CD8-positive, alpha-beta T cell (primary cell): ENCODE measurements at places on chromosomes 13 and 19.

DNA sequence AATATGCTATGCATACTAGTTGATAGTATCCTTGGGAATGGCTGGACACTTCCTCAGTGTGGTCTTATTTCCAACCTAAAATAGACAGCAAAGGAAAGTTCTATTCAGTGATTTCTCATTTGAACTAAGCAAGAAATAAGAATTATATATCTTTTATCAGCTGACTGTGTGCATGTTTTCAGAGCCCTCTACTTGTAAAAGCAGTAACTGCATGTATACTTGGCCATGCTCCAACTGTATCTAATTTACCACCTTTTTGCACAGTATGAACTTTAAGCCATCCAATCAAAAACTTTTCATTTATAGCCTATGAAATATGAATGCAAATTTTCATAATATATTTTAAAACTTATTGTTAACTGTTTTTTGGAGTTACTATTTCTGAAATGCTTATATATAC is 136.4 kb upstream of the PCDH9 start:
- DNase-seq = no peak

DNA sequence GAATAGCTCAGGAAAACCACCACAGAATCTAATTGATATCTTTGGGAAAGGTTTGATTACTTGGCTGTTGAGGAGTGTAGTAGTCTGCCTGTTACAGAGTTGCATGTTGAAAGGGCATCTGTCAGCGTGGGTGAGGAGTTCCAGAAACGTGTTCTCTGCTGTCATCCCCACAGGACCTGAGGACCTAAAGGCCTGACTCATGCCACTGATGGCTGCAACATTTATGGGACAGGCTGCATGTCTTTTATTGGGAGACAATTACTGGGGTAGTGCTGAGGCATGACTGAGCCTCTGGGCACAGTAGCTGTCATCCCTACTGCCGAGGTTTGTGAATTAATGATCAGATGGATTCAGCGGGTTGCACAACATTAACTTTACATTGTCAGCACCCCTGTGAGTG is 525.9 kb downstream of the GPC6 start:
- no peak for DNase-seq

DNA sequence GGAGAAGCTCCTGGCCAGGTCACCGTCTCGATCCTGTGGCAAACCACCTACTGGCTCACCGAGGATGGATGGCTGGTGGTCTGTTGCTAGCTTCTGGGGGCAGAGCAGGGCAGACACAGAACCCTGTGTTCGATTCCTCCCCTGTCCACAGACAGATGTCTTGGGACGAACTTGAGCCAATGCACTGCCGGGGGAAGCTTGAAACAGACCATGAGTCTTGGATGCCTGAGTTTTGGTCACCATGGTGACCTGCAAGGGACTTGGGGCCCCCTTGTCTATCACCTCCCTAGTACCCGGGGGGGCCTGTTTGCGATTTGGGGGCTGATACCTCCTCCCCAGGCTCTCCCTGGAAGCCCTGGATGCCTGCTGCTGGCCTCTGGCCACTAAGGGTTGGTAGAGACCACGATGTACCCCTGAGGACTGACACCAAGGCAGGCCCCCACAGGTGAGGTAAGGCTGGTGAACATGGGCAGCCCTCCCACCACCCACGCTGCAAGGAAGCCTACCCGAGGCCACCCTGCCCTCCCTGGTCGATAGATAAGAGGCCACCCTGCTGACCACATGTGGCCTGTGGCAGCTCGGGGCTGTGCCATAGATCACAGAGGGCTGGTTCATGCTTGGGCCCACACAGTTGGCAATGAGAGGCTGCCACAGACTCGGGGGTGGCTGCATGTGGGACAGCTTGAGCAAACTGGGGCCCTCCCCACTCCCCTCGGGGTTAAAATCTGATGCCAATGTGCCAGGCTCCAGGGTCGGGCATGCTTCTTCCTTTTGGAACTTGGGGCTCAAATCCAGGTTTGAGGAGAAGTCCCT is 10.7 kb downstream of the IQCN start:
- no peak for DNase-seq

GRCh38 chr13:20719783-20720182 is 16.3 kb downstream of the IL17D start:
- no peak for DNase-seq

DNA sequence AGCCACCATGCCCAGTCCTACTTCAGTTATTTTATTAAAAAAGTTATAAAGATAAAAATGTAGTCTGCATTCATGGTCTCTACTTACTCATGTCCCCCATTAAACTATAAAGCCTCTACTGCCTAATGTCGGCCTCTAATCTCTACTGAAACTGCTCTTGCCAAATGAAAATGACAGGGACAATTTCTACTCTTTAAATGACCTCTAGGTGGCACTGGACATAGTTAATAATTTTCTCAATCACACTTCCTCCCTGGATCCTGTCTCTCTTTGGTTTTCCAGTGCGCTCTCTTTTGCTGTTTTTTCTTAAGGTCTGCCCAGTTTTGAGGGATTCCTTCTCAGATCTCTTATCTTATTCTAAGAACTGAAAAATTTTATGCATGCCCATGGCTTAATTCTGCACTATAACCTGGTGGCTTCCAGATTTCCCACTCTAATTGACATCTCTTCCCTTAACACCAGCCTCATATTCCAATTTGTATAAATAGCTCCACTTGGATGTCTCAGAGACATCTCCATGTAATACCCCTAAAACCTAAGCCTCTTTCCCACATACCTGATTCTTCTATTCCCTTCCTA is 54.3 kb downstream of the MTMR6 start:
- no peak for DNase-seq

- no peak for DNase-seq
Observed at GRCh38 chr13:48920730-48921129, 55.0 kb upstream of the FNDC3A start.

- no peak for DNase-seq
Observed at GRCh38 chr13:79631051-79631659, 150.2 kb downstream of the NDFIP2 start.

- no peak for DNase-seq
Observed at GRCh38 chr13:111411151-111411858, 90.9 kb downstream of the TEX29 start.

GRCh38 chr19:41159881-41160280 is 33.1 kb upstream of the CYP2S1 start:
- no peak for DNase-seq

DNA sequence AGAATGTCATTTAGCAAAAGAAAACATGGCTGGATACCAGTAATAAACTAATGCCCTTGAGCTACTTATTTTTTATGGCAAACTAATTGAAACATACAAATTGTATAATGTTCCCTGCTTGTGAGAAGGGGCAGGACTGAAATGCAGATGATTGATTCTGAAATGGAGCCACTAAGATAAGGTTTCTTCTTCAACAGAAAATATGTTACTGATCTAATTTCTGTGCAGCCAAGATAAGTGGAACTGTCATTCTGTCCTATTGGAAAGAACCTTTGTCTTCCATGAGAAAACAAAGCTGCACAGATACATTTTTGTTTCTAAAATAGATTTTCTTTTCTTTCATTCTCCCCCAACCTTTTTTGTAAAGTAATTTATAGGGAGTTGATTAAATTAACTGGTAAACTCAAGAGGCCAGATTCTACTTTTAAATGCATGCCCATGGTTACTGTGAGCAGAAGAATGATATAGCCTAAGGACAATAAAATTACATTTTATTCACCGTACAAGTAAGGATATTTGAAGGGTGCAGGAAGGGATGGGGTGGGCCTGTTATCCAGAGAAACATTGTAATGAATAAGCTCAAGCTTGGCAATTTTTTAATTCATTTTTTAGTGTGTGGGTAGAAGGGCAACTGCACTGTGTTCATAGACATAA is 39.9 kb downstream of the STARD13 start:
- DNase-seq = no peak

DNA sequence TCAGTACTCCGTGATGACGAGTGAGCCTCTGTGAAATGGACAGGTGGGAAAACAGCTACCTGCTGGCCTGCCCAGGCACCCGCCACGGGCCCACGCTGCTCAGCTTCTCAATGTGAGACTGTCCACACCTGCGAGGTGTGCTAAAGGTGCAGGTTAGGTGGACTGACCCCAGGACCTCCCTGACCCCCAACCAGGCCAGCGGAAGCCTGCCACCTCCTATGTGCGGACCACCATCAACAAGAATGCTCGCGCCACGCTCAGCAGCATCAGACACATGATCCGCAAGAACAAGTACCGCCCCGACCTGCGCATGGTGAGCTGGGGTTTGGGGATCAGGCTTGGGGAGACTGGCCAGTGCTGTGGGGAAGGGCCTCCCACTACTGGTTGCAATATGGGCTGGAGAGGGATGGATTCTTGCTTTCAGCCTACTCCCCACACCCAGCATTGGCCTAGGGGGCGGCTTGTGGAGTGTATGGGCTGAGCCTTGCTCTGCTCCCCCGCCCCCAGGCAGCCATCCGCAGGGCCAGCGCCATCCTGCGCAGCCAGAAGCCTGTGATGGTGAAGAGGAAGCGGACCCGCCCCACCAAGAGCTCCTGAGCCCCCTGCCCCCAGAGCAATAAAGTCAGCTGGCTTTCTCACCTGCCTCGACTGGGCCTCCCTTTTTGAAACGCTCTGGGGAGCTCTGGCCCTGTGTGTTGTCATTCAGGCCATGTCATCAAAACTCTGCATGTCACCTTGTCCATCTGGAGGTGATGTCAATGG is 2.2 kb downstream of the RPL28 start:
- DNase-seq = no peak

- DNase-seq = no peak
Observed at GRCh38 chr13:33480561-33480960, 195.0 kb upstream of the STARD13 start.

DNA sequence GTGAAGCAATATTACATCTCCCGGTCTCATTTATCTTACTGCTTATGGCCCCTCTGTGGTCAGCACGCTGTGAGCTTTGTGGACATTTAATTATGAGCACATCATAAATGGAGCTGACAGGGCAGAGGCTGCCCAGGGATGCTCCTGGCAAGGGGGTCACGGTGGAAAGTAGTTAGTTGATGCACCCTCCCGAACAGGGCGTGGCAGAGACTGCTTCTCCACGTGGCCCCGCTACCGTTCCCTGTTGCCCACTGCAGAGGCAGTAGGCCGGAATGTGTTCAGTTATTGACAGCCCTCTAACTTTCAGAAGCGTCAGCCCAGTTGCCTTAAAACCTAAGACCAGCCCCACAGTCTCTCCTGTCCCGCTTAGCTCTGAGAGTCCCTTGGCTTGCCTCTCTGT is 180.3 kb upstream of the ZNF507 start:
- no peak for DNase-seq

- DNase-seq = peak; percentile 79
Observed at GRCh38 chr19:49677231-49677900, at the start of gene PRMT1. Gene PRMT1 (plus strand): TSS chr19:49677271. CDS start chr19:49677281, 10 bp downstream.

DNA sequence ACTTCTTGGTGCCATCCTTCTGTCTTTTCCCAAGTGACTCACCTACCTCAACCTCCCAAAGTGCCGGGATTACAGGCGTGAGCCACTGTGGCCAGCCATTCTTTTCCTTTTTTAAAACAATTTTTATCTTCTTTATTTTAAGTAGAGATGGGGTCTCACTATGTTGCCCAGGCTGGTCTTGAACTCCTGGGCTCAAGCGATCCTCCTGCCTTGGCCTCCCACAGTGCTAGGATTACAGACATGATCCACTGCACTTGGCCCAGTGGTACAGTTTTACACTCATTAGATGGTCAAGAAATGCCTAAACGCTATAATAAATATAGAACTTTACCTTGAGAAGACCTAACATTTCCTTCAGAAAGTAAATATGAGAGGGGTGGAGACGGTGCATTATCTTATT is 24.5 kb downstream of the GP6 start:
- no peak for DNase-seq

DNA sequence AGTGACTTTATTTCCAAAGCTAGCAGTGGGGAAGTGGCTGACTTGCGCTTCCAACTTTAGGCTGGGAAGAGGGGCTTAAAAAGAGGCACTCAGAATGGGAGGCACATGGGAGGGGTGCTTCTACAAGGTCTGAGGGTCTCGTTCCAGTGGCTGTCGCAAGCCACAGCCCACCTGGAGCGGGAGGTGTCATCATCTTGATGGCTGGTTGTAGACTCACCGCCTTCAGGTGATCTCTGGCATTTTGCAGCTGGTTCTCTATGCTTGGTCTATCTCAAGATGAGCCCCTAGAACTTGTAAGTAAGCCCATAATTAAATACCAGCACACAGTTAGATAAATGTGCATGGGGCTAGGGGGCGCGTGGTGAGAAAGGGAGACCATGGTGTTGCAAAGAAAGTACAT is 9.2 kb downstream of the TEX29 start:
- no peak for DNase-seq

DNA sequence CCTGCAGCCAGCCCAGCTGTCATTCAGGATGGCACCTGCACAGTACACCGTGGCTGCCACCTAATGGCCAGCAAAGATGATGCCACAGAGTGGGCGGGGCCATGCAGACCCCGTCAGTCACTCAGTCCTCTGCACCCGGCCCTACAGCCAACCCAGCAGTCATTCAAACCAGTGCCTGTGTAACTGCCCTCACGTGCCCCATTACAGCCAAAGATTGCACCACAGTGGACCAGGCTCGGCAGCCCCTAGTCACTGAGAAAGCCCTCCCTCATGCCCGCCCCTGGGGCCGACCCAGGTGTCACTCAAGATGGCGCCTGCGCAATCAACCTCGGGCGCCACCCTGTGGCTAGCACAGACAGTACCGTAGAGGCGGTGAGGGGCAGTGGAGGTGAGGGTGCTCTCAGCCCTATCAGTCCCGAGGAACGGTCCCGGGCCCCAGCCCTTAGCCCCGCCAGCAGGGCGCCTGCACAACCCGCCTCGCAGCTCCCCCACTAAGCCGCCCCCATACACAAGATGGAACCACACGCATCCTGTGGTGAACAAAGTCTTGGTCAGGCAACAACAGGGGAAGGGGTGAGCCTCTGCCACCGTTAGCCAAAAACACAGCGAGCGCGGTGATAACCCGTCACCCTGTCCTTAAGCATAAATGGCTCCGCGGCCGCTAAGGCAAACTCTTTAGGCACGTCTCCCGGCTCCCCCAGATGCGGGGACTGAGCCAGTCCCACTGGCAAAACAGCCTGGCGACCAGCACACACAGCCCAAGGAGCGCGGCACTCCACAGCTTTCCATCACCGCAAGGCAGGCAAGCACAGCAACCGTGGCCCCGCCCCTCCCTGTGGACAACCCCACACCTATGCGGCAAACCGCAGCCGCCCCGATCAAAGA is 2.3 kb downstream of the PEG3 start:
- DNase-seq = no peak

- DNase-seq = no peak
Observed at GRCh38 chr19:2376784-2377519, 16.9 kb downstream of the TMPRSS9 start.

GRCh38 chr19:44527554-44527953 is 1.9 kb downstream of the CEACAM20 start:
- DNase-seq = no peak

- DNase-seq = no peak
Observed at GRCh38 chr13:72113076-72113475, 246.1 kb upstream of the DACH1 start.
